ENCODE measurements at places on chromosomes 1 and 21.
A peak's percentile ranks its signal among the peaks of the same experiment; 100 is the strongest.

DNA sequence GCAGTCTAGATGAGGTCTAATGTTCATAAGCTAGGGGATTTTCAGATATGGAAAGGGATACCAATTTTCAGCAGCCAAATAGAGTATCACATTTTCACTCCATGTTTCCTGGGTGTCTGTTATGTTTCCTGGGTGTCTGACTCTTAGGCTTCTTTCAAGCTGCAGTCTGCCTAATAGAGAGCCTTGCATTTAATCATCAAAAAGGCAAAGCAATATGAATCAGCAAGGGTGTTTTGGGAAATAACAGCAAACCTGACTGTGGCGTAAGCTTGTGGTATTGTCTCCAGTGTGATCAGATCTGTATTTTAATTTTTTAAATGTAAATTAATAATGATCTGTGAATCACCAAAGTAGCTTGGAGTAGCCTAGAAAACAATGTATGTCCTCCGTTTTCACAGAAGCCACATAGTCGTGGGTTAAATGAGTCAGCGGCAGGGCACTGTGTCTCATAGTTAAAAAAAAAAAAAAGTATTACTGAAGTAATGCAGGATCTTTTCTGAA, 10.4 kb downstream of the LGALS8 start:
- DNase-seq = peak; percentile 78

- no peak for DNase-seq
These were observed 2.6 kb downstream of the SUMO3 start for GRCh38 chr21:44815225-44815624.

- DNase-seq = no peak
These were observed 5.8 kb upstream of the IL24 start for GRCh38 chr1:206891412-206891811.

GRCh38 chr1:216293683-216294082, 129.6 kb downstream of the USH2A start:
- DNase-seq = peak; percentile 94

DNA sequence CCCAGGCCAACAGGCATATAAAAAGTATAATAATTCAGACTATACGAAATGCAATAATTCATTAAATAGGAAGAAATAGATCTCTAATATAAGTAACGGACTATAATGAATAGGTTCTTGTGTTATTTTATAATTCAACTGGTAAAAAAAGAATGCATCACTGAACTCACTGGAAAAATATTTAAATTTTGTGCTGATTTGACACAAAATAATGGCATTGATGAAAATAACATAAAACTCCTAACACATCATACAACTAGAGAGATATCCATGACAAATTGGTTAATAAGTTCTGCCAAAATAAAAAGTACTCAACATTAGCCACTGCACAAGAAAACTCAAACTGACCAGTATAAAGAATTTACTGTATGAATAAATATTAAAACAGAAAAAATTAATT, 57.1 kb upstream of the RAB4A start:
- no peak for DNase-seq

GRCh38 chr1:97277891-97278654, 556.5 kb downstream of the PTBP2 start:
- peak; percentile 72 for DNase-seq

All from IMR-90 (cell line).